Daoy (cell line): ENCODE measurements at places on chromosomes 4 and X.

GRCh38 chr4:168710353-168710946 lies 213.6 kb downstream of the PALLD start:
- no peak for DNase-seq

DNA sequence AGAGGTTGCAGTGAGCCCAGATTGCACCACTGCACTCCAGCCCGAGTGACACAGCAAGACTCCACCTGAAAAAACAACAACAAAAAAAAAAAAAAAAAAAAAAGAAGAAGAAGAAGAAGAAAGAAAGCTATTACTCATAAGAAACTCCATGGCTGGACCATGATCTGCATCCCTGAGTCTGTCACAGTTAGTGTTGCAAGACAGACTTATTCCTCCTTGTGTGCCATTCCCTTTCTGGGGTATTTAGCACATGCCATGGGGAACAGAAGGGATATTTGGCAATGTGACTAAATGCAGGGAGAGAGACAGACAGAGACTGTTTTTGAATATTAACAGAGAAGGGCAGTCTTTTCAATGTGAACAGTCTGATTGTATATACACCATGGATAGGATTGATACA lies 16.7 kb upstream of the PDS5A start:
- no peak for DNase-seq

- DNase-seq, result no peak
Observed at GRCh38 chr4:108717386-108717785, 45.5 kb downstream of the ETNPPL start.

GRCh38 chr4:39905656-39906055 lies 72.1 kb downstream of the PDS5A start:
- no peak for DNase-seq

DNA sequence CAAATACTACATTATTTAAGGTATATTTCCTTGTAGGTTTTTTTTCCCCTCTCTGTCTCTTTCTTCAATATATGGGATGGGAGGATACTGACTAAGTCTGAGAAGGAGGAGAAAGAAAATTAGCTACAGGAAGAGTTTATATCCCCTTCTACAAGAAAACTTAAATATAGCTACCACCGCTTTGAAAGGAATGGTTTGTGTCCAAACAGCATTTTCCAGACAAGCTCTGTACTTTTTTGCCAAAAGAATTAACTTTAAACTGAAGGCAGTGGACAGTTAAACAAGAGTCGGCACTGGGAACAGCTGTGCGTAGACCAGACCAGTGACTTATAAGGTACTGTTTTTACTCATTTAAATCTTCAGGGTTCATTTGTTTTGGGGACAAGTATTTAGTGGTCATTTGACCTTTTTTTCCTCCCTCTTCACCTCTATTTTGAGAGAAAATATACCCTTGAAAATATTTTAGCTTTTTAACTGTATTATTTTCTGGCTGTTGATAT lies 303.7 kb downstream of the ARHGAP24 start:
- no peak for DNase-seq

GRCh38 chr4:122764071-122764820 lies 31.7 kb downstream of the BBS12 start:
- DNase-seq, result no peak

- no peak for DNase-seq
Observed at GRCh38 chr4:102639598-102639997, 121.2 kb downstream of the MANBA start.
